ENCODE measurements at places on chromosomes 5 and 9.
A peak's percentile ranks its signal among the peaks of the same experiment; 100 is the strongest.

DNA sequence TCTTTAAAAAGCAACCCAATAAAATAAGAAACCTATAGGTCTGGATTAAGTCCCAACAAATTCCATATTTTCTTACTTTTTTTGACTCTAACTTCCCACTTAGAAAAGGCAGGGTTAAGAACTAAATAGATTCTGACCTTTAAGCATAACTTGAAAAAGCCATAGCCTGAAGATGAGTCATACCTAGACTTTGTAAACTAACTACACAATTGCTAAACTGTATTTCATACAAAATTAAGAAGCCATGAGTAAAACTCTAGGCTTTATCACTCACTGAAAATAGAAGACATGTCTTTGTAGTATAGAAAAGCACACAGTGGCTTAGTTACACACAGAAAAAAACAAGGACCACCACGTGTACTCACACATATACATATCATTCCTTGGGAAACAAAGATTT is 51.5 kb downstream of the MLLT3 start:
- DNase-seq = no peak

DNA sequence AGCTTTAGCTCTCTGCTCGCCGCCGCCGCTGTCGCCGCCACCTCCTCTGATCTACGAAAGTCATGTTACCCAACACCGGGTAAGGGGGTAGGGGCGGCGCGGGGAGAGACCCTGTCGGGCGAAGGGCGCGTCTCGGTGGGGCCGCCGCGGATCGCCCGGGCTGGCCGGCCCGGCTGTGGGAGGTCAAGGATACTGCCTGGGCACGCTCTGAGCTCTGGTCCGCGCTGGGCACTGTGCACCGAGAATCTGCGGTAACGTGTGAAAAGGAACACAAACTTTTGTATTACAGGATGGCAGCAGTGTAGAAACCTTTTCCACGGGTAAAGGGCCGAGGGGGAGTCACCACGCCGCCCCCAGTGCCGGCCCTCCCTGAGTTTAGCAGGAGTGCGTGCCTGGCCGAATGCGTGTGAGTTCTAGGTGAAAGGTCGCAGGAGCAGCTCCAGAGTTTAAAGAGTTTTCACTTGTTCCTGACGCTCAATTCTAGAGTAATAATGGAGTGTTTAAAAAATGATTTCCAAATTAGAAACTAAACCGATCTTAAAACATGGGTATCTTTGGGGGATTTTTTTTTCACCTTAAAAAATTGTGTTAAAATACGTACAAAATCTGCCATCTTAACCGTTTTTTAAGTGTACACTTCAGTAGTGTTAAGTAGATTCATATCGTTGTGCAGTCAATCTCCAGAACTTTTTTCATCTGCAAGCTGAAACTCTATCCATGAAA is at the start of gene HSDL2:
Gene HSDL2, plus strand, starts transcription at position 7 of the 723 bp plus-strand sequence. Its CDS starts 56 bp downstream, at position 63.
- DNase-seq = no peak

GRCh38 chr5:135568246-135568645 is 10.5 kb downstream of the CXCL14 start:
- no peak for DNase-seq

- DNase-seq = no peak
Observed at GRCh38 chr5:54384356-54384933, 71.1 kb upstream of the HSPB3 start.

DNA sequence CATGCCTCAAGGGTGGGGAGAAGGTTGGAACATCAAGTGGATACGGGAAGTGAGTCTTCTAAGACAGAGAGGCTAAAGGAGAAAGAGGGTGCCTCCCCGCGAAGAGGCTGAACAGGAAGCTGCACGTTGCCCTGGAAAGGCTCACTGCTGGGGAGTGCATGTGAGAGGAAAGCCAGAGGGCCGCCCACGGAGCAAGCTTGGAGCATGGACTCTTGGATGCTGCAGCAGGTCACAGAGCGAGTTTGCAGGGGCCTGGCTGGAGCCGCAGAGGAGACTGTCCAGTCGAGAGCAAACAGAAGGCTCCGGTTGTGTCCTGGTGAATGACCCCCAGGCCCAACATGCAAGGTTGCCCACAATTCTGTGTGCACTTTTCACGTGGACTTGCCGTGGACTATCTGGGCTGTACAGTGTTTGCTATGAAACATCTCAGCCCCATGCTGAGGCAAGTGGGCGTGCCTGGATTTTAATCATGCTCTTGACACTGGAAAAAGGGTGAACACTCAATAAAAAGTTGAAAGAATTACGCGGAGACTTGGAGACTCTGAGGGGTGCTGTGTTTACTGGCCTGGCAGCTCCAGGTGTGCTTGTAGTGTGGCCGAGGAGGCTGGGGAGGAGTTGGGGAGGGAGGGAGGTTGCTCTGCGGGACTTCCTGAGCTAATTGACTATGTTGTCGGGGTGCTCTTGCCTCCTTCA is 54.5 kb upstream of the GARNL3 start:
- no peak for DNase-seq

GRCh38 chr5:152813526-152813925 is 408.4 kb upstream of the NMUR2 start:
- DNase-seq = no peak

- DNase-seq = no peak
Observed at GRCh38 chr5:62732677-62733121, 154.1 kb downstream of the LRRC70 start.

GRCh38 chr9:136115641-136116359 is 2.9 kb downstream of the TMEM250 start:
- no peak for DNase-seq

- DNase-seq = no peak
Observed at GRCh38 chr9:91185193-91185886, 176.4 kb downstream of the AUH start.

DNA sequence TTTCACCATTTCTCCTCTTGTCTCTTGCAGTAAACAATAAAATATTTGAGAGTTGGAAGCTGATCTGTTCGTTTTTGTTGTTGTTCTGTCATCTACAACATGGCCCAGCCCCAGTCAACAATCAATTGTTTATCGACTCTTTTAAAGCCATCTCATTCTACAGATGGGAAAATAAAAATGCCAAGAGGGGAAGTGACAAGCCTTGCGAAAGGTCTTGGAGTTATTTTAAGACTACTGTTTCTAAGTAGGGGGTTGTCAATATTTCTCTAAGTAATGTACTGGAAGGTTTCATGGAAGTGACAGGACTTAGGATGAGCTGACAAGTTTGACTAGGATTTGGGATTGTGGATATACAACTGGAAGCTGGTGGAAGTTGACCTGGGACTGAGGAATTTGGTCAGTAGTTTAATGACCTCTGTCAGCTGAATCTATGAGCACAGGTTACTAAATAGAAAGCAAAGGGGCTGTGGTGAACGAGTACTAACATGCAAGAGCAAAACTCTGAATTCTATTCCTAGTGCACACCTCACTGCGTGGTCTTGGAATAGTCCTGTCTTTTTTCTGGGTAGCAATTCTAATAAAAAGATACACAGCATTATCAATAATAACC is 57.5 kb upstream of the ADRB2 start:
- DNase-seq = no peak

- no peak for DNase-seq
Observed at GRCh38 chr5:135323227-135323626, 75.8 kb downstream of the MACROH2A1 start.

- no peak for DNase-seq
Observed at GRCh38 chr5:133845271-133845670, 123.2 kb downstream of the C5orf15 start.

GRCh38 chr9:89038382-89039103 is 47.3 kb downstream of the S1PR3 start:
- no peak for DNase-seq

DNA sequence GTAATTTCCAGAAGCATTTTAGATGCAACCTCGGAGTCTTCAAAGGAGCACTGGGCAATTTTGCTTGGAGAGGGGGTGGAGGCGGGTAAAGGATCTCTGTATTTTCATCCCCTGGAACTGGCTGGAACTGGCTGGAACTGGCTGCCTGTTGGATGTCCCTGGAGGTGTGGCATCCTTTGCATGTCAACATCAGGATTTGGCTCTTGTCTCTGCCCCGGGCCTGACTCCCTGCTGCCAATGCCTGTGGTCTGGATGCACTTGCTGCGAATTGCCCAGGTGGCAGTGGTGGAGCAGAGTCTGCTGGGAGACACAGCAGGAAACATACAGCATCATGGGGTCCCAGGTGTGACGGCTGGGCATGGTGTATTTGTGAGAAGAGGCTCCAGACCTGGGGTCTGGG is 391.3 kb downstream of the GADD45G start:
- no peak for DNase-seq

GRCh38 chr5:91938441-91938840 is 555.3 kb upstream of the ARRDC3 start:
- no peak for DNase-seq

- no peak for DNase-seq
Observed at GRCh38 chr5:16784088-16784487, 152.0 kb downstream of the MYO10 start.

DNA sequence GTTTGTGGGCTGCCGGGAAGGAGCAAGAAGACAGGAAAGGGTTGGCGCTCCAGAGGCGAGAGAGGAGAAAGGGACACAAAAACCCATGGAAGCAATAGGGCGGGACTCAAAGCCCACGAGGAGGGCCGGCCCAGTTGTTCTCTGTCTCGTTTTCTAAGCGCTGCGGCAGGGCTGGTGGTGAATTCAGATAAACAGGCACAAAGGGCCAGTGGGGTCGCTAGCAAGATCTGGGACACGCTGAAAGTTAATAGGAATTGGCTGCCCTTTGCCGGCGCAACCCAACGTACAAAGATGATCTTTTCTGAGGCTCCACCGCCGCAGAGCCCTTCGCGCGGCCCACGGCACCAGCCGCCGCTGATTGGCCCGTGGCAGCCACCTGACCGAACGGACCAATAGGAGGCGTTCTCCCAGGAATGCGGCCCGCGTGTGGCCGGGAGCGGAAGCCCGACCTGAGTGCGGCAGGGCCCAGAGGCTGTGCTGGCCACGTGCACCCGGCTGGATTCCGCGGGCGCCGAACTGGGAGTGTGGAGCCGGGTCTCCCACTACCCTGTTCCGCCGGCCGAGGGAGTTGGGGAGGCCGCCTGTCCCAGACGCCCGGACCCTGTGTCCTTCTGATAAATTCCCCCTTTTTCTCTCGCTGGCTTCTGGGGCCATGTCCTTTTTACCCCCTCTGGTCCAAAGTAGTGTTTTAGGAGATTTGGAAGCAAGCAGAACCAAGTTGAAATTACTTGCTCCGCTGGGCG is 16.8 kb upstream of the NSD1 start:
- peak; percentile 62 for DNase-seq

DNA sequence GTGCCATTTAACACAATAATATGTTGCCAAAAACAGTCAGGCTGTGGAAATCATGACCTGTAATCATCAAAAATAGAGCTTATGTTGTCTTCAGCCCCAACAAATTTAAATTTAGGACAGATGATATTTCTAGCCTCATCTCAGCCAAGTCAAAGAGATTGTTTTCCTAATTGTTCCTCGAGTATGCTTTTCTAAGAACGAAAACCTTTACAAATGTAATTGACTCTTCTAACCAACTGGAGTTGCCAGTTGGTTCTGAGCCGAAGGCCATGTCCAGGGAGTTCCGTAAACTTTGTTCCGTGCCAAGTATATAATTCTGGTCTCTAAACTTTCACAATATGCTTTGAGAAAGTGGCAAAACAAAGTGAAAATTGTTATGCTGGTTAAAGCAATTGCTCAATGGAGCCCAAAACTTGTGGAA is 160.8 kb downstream of the CEMIP2 start:
- no peak for DNase-seq

GRCh38 chr5:135384898-135385297 is 14.1 kb downstream of the MACROH2A1 start:
- DNase-seq = no peak

DNA sequence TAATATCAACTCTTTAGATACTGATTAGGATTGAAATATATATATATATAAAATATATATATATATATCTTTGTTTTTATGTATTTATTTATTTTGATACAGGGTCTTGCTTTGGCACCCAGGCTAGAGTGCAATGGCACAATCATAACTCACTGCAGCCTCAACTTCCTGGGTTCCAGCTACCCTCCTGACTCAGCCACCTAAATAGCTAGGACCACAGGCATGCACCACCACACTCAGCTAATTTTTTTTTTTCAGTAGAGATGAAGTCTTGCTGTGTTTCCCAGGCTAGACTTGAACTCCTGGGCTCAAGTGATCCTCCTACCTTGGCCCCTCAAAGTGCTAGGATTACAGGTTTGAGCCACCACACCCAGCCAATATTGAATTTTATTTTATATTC is 20.6 kb upstream of the CDH6 start:
- no peak for DNase-seq

DNA sequence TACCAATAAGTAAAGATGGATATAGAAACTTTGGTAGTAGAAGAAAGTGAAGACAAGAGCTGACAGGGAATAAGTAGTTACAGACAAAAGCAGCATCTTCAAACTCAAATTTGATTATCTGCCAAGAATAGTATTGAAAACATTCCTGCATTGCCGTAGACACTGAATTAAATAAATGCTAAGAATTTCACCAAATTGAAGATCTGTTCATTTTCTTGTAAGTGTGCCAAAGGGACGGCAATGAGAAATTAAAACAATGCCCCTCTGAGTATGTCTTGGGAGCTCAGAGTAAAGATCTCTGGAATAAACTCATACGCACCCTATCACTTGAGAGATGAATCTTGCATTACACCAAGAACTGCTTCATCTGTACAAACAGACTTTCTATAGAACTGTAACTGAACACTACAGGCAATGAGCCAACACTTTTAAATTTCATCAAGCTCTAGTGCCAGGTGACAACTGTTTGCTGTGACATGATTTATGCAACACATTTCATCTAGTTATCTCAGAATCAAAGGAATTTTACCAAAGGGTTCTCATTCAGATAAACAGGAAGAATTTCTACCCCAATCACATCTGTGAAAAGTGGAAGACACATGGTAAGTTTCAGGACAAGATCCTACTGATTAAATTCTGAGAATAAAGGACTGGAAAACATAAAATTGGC is 66.9 kb downstream of the RFX3 start:
- DNase-seq = no peak

- DNase-seq = no peak
Observed at GRCh38 chr9:90988318-90988717, 186.7 kb downstream of the SYK start.

DNA sequence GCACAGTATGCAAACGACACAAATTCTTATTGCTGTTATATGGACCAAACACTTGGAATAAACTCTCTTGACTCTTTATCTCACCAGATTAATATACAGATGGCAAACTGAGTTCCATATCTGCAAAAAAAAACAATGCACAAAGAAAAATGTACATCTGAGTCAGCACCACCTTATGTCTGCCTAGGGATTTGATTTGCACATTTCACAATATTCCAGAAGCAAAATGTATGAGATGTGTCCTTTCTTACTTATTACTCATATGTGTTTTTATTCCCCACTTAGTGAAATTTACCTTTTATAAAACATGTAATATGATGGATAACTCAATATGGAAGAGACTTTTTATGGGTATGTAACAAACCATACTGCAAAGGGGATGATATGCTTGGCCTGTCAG is 236.9 kb downstream of the GLIS3 start:
- DNase-seq = no peak

GRCh38 chr5:65141493-65141892 is 340.2 kb downstream of the ADAMTS6 start:
- no peak for DNase-seq

DNA sequence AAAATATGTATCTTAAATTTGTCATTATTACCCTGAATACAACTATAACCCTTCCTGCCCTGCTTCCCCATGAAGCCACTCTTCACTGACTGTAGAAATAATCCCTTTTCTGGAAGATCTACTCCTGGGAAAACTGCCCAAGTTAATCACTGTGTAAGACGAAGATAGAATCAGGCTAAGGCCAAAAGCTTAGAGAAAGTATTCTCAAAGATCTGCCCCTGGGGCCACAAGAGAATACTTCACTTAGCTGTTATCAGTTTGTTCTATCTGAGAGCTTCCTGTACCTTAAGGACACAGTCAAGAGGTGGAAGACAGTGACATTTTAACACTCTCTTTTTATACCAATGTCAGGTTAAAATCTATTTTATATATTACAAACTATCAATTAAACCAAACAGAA is 33.8 kb downstream of the RNF145 start:
- DNase-seq = no peak
